ENCODE measurements at places on chromosomes 4 and X. TPM values are rescaled to one million over a fixed set of nuclear protein-coding genes. Genes with fewer than 3 reads are reported as not detected.

PNMA6F gene
- total RNA-seq, result not detected

LRAT gene
- not detected for total RNA-seq

CSAG1 gene
- total RNA-seq, result not detected

DNA sequence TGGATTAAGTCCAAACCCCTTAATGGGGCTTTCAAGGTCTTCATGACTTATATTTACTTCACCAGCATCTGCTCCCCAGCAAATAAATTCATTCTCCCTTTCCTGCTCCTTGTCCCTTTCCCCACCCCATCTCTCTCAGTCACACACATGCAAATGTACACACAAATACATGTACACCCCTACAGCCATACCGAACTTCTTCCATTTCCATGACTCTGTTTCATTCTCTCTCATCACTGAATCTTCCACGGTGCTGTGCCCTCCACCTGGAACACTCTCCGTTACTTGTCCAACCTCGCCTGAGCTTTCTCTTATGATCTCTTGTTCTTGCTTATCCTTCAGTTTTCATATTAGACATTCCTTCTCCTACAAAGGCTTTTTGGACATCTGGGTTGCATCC is 22.0 kb upstream of the RPA4 start:
- DNase-seq, result no peak

GRCh38 chr4:186144198-186144945 is 39.9 kb downstream of the FAM149A start:
- DNase-seq, result no peak

DNA sequence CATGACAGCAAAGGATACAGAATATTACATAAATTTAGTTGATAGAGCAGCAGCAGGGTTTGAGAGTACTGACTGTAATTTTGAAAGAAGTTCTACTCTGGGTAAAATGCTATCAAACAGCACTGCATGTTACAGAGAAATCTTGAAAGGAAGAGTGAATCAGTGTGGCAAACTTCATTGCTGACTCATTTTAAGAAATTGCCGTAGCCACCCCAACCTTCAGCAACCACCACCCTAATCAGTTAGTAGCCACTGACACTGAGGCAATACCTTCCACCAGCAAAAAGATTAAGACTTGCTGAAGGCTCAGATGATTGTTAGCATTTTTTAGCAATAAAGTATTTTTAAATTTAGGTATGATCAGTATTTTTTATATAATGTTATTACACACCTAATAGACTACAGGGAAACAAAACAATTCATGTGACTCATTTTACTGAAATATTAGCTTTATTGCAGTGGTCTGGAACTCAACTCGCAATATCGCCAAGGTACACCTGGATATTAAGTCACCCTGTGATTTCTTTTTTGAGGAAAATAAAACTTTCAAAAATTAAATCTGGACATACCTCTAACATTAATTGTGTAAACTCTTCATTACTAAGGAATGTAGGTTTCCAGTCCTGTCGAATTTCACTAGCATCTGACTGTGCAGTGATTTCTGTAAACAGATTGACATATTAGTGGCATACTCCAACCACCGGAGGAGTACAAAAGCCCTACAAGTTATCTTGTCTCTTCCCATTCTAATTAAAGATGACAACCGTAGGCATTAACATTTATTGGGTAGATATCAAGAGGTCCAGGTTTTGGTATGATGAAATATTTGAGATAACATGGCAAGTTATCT is 71.1 kb downstream of the CLOCK start:
- DNase-seq, result no peak

- DNase-seq, result no peak
Observed at GRCh38 chrX:97252111-97252510, 368.4 kb downstream of the RPA4 start.

DNA sequence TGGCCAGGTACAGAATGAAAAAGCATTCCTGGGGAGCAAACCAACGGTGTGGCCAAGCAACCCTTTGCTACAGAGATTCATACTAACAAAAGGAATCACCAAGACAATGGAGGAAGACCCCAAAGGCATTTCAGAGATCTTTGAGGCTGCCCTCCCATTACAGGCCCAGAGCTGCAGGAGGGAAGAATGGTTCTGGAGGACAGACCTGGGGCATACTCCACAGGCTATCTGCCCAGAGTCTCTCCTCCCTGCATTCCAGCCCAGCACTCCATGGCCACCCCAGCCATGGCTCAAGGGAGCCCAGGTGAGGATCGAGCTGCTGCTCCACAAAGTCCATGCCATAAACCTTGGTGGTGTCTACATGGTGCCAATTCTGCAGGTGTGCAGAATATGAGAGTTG is 81.9 kb downstream of the ATP11C start:
- DNase-seq, result no peak

- no peak for DNase-seq
Observed at GRCh38 chrX:1493877-1494510, 41.3 kb upstream of the ASMTL start.

GRCh38 chr4:23733476-23733875 is 156.4 kb downstream of the PPARGC1A start:
- no peak for DNase-seq

All from CD8-positive, alpha-beta memory T cell (primary cell).